ENCODE measurements at places on chromosomes 12 and 14. TPM values are rescaled to one million over a fixed set of nuclear protein-coding genes. Genes with fewer than 3 reads are reported as not detected.

GRCh38 chr12:50507930-50508329 lies 3.1 kb downstream of the DIP2B start:
- no peak overlapping the region for H3K4me3 ChIP-seq
- no peaks in the 10 kb centered on the region for H3K27me3 ChIP-seq
- H3K36me3 ChIP-seq, result no peaks in the 10 kb centered on the region
- H3K4me1 ChIP-seq, result peaks cover 26% of the 10 kb centered on the region

DNA sequence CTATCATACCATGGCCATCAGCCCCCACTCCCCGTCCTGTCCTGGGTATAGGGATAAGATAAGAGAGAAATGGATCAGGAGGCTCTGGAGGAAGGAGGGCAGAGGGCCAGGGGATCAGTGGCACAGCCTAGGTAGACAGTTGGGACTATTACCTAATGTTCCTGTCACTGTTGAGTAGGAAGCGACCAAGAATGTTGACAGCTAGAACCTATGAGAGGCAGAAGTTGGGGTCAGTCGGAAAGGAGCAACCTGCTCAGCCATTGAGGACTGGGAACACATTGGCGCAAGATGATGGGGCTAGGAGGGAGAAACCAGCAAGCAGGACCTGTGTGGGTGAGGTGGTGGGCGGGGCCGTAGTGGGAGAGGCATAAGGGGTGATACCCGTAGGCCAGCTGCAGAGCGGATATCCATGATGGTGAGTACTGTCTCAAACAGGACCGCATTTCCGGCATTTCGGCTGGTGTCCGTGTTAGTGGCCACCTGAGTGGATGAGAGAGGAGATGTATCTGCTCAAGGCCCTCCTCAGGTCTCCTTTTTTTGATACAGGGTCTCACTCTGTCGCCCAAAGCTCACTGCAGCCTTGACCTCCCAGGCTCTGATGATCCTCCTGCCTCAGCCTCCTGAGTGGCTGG lies 3.3 kb downstream of the AP1G2 start:
- H3K4me3 ChIP-seq, result no peak overlapping the region
- no peak overlapping the region for H3K27ac ChIP-seq
- peaks cover 7% of the 10 kb centered on the region for H3K4me1 ChIP-seq
- H3K27me3 ChIP-seq, result no peaks in the 10 kb centered on the region
- H3K36me3 ChIP-seq, result peaks cover 6% of the 10 kb centered on the region
- DNase-seq, result peak; percentile 62

DNA sequence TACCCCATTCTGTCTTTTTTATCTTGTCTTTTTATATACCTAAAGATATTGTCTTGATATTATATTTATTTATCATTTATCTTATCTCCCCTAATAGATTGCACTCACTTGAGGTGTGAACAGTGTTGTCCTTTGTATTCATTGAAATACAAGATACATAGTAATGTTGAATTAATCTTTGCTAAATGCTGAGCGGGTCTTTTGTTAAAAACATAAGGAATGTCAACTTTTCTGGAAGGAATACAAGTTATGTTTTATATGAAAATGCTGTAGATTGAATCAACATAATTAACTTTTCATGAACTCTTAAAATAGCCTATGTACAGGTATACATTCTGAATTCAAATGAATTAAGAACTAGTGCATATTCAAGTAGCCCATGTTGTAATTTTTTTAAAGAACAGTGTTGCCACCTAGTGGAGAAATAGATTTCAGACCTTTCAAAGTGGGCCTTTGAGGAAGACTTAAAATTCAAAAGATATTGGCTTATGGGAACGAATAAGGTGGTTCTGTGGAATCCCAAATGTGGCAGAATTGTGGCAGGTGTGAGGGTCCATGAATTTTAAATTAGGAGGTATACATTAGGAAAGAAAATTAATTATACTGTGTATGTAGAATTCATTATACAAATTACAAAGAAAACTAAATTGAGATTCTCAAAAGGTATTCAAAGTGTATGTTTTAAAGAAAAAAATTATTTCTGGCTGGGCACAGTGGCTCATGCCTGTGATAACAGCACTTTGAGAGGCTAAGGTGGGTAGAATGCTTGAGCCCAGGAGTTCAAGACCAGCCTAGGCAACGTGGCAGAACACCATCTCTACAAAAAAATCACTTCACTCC lies 19.1 kb downstream of the BBOF1 start:
- no peak overlapping the region for H3K27ac ChIP-seq
- no peak overlapping the region for H3K4me3 ChIP-seq
- peaks cover 27% of the 10 kb centered on the region for H3K36me3 ChIP-seq
- H3K4me1 ChIP-seq, result no peaks in the 10 kb centered on the region
- no peak for DNase-seq
- no peaks in the 10 kb centered on the region for H3K27me3 ChIP-seq

The FAM161B gene
- polyA plus RNA-seq, result 2.5 TPM

- no peak overlapping the region for H3K27ac ChIP-seq
- DNase-seq, result no peak
- no peak overlapping the region for H3K4me3 ChIP-seq
- no peaks in the 10 kb centered on the region for H3K27me3 ChIP-seq
Measured at GRCh38 chr12:1162081-1162760, 171.2 kb downstream of the ERC1 start.

The NGB gene
- 1.9 TPM for polyA plus RNA-seq

DNA sequence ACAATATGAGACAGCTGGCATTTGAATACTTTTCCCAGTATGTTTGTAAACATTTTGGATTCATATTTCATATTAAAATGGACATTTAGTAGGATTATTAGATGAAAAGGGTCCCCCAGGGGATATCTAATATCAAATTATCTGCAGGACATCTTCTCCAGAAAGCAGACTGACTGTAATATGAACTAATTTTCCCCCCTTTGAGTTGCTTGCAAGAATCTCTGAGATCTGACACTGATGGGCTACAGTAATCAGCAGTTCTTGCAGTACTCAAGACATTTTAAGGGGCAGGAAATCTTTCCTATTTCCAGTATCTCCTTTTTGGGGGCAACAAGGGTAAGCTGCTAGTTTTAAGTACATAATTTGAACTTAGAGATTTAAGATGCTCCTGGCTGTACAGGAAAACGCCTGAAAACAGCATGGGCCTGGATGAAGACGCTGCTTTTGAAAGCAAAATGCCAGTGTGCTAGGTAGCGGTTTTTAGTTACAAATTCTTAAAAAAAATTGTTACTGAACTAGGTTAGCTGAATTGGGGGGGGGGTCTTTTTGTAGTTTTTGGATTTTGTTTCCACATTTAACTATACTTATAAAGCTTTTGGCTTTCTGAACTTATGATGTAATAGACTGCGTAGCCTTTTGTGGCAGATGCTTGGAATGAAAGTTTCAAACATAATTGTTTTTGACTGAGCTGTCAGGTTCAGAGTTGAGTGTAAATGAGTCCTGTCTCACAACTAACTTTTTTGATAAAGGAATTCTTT lies 2.2 kb downstream of the FRMD6 start:
- no peaks in the 10 kb centered on the region for H3K27me3 ChIP-seq
- H3K36me3 ChIP-seq, result no peaks in the 10 kb centered on the region
- peak overlapping the region; percentile 94 for H3K27ac ChIP-seq
- DNase-seq, result no peak
- H3K4me1 ChIP-seq, result peaks cover 39% of the 10 kb centered on the region

The GPRC5D gene
- 0.16 TPM for polyA plus RNA-seq

The NANOG gene
- not detected for polyA plus RNA-seq

The TSHR gene
- not detected for polyA plus RNA-seq

GRCh38 chr12:128076188-128076587 lies 190.8 kb upstream of the TMEM132C start:
- H3K27ac ChIP-seq, result no peak overlapping the region
- H3K27me3 ChIP-seq, result no peaks in the 10 kb centered on the region
- no peak overlapping the region for H3K4me3 ChIP-seq
- no peak for DNase-seq
- no peaks in the 10 kb centered on the region for H3K4me1 ChIP-seq
- no peaks in the 10 kb centered on the region for H3K36me3 ChIP-seq

GRCh38 chr12:6914947-6915788 lies 788 bp downstream of the ENO2 start:
- no peaks in the 10 kb centered on the region for H3K27me3 ChIP-seq
- peak overlapping the region; percentile 92 for H3K27ac ChIP-seq
- H3K36me3 ChIP-seq, result peaks cover 33% of the 10 kb centered on the region
- no peaks in the 10 kb centered on the region for H3K4me1 ChIP-seq

DNA sequence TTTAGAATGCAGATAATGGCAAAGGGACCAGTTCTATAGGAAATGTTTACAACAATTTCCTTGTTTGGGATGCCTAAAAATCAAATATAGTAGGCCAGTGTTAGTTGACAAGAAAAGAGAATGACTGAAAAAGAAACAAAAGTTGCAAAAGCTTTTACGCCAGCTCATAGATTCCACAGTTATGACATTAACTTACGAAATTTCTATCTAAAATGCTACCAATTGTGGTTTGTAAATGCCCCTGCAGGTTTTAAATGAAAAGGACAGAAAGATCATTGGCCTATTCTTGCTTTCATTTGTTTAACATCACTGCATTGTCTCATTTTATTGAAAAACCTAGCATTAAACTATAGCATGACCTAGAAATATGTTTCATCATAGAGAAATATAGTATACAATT lies 345.8 kb downstream of the CCDC91 start:
- no peaks in the 10 kb centered on the region for H3K27me3 ChIP-seq
- H3K4me1 ChIP-seq, result peaks cover 14% of the 10 kb centered on the region
- H3K36me3 ChIP-seq, result no peaks in the 10 kb centered on the region
- no peak for DNase-seq

- no peaks in the 10 kb centered on the region for H3K36me3 ChIP-seq
- H3K27me3 ChIP-seq, result peaks cover 14% of the 10 kb centered on the region
- no peak for DNase-seq
- peaks cover 16% of the 10 kb centered on the region for H3K4me1 ChIP-seq
- H3K27ac ChIP-seq, result no peak overlapping the region
- H3K4me3 ChIP-seq, result no peak overlapping the region
Measured at GRCh38 chr12:94144781-94145180, 3.6 kb upstream of the PLXNC1 start.

DNA sequence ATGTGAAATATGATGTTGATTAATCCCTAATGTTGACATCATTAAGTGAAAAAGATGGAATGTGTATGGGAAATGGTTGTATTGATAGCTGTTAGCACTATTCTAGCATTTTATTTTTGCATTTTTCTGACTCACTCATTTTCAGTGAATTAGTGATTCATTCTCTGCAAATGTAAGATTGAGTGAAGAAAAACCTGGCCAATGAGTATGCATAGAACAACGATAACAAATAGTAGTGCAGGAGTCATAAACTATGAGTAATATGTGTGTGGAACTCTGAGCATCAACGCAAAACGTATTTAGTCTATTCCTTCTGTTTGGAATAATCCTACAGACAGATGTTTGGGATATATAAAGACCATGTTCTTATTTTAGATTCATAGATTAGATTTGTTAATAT lies 76.3 kb upstream of the RTL1 start:
- DNase-seq, result no peak
- no peaks in the 10 kb centered on the region for H3K36me3 ChIP-seq
- H3K27ac ChIP-seq, result no peak overlapping the region
- no peak overlapping the region for H3K4me3 ChIP-seq
- no peaks in the 10 kb centered on the region for H3K4me1 ChIP-seq

DNA sequence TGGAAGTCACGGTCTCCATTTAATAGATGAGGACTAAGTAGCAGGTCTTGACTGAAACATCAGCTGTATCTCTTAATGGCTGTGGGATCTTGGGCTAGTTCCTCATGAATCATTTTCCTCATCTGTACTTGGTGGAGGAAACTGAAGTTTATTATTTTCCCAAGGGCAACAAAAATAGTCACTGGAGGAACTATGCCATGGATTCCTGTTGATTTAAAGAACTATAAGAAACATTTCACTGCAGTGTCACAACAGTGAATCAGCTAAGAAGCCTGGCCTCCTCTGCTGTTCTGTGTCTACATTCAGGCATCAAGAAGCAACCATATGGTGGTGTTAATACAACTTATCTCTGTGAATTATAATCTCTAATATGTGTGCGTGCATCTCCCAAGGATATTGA lies 200.5 kb downstream of the STXBP6 start:
- no peaks in the 10 kb centered on the region for H3K4me1 ChIP-seq
- no peak overlapping the region for H3K4me3 ChIP-seq
- no peaks in the 10 kb centered on the region for H3K36me3 ChIP-seq
- no peak for DNase-seq
- no peak overlapping the region for H3K27ac ChIP-seq

DNA sequence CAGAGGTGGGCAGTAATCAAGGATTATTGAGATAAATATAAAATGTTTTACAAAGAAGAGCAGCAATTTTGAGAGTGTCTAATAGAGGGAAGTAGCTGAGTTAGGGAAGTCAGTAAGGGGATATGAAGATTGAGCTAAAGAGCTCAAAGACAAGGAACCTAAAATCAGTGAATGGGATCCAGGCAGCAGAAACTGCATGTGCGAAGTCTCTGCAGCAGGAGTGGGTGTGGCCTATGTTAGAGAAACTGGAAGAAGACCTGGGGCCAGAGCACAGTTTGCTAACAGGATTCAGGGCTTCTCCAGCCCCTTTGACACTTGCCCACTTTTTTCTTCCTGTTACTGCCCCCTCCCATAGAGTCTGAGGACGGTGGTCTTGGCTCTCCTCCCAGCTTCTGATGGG lies 36.3 kb upstream of the PLXNC1 start:
- no peaks in the 10 kb centered on the region for H3K27me3 ChIP-seq
- no peak for DNase-seq
- no peaks in the 10 kb centered on the region for H3K36me3 ChIP-seq
- no peak overlapping the region for H3K4me3 ChIP-seq
- H3K27ac ChIP-seq, result no peak overlapping the region

- no peak overlapping the region for H3K4me3 ChIP-seq
- H3K36me3 ChIP-seq, result no peaks in the 10 kb centered on the region
- no peak for DNase-seq
- H3K27me3 ChIP-seq, result no peaks in the 10 kb centered on the region
Measured at GRCh38 chr12:15188127-15188526, 33.1 kb downstream of the RERG start.

GRCh38 chr14:23243066-23243465 lies 5.3 kb downstream of the RNF212B start:
- no peaks in the 10 kb centered on the region for H3K36me3 ChIP-seq
- no peak overlapping the region for H3K4me3 ChIP-seq
- DNase-seq, result no peak
- H3K4me1 ChIP-seq, result no peaks in the 10 kb centered on the region
- H3K27ac ChIP-seq, result no peak overlapping the region

GRCh38 chr12:107126796-107127481 lies 33.6 kb upstream of the CRY1 start:
- no peaks in the 10 kb centered on the region for H3K36me3 ChIP-seq
- no peaks in the 10 kb centered on the region for H3K27me3 ChIP-seq
- H3K4me1 ChIP-seq, result no peaks in the 10 kb centered on the region
- H3K27ac ChIP-seq, result no peak overlapping the region
- DNase-seq, result no peak
- H3K4me3 ChIP-seq, result no peak overlapping the region

DNA sequence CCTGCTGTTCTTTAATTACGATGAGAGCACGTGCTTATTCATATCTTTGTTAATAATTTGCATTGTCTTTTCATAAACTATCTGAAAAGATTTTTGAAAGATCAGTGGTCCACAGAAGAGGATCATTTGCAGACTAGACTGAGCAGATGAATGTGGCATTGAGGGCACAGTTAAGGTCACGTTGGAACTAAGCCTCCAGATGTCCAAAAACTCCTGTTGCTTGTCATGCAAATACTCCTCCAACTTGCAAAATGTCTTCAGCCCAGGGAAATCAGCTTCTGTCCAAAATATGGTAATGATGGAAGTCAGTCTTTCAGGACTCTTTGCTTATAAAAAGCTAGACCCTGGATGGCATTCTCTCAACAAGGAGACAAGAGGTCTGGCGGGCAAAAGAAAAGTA lies 201.6 kb upstream of the TMEM260 start:
- H3K27ac ChIP-seq, result peak overlapping the region; percentile 37
- H3K27me3 ChIP-seq, result no peaks in the 10 kb centered on the region
- no peaks in the 10 kb centered on the region for H3K36me3 ChIP-seq
- no peak overlapping the region for H3K4me3 ChIP-seq

- H3K27ac ChIP-seq, result no peak overlapping the region
- H3K4me1 ChIP-seq, result peaks cover 5% of the 10 kb centered on the region
Measured at GRCh38 chr12:19227190-19227879, 97.8 kb downstream of the PLEKHA5 start.
